ENCODE measurements at places on chromosomes 12 and 14.

DNA sequence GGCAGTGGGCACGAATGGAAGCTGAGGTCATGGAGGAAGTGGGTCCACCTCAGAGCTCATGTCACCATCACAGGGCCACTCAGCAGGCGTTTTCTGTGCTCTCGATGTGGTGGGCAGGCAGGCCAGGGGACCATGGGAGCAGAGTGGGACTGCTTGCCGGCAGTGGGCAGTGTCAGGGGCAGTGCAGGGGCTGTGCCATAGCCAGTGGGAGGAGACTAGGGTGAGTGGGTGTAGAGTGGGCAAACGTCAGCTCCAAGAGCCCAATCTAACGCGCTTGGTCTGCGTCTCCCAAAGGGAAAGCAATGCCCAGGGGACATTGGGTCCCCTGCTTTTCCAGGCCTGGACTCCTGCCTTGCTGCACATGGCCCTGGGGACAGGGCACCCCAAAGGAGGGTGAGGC lies 58.3 kb downstream of the SLC6A12 start:
- no peak for DNase-seq

GRCh38 chr12:93994721-93995120 lies 153.7 kb upstream of the PLXNC1 start:
- no peak for DNase-seq

GRCh38 chr14:55372825-55373224 lies 38.8 kb downstream of the ATG14 start:
- DNase-seq: no peak

DNA sequence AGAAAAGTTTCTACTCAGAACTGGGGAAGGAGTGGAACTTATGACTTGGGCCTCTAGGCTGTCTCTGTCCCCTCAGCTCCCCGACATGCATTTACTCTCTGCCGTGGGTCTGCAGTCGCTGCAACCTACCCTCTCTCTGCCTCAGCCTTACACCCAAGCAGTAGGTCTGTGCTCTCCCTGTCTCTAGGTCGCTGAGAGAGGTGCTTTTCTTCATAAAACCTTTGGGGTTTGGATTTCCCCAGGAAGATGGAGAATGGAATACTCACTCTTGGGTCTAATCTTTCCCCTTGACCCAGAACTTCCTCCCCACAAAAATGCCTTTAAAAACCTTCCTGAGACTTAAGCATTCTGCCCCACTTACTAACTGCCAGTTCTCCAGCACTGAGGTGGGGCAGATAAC lies 12.9 kb downstream of the GPR84 start:
- no peak for DNase-seq

GRCh38 chr12:103933237-103933636 lies 3.0 kb downstream of the HSP90B1 start:
- no peak for DNase-seq

GRCh38 chr12:120939523-120939922 lies 35.4 kb upstream of the SPPL3 start:
- no peak for DNase-seq

GRCh38 chr14:75479770-75480600 lies 42.3 kb upstream of the BATF start:
- no peak for DNase-seq

- DNase-seq: no peak
Measured at GRCh38 chr14:92587700-92588085, 74.1 kb downstream of the RIN3 start.

GRCh38 chr14:53151523-53152183 lies 1.5 kb downstream of the DDHD1 start:
- no peak for DNase-seq
